ENCODE measurements at places on chromosomes 3 and 15. TPM values are rescaled to one million over a fixed set of nuclear protein-coding genes. Genes with fewer than 3 reads are reported as not detected.

DNA sequence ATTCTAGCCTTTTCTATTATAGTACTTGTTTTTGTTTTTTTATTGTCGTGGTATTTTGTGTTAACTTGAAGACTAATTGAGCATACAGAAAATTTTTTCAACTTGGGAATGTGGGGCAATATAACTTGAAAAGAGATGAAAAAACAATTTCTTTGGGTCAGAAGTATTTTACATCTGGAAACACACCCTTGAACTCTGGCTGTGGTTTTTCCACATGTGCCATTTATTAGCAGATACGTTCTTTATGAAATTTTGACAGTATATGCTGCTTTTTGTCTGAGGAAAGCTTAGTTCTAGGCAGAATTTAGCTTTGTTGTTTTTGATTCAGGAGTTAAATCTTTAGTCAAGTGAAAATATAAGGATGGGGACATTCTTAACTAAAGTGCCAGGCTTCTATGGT, 44.7 kb downstream of the TCF12 start:
- no peak for DNase-seq

DNA sequence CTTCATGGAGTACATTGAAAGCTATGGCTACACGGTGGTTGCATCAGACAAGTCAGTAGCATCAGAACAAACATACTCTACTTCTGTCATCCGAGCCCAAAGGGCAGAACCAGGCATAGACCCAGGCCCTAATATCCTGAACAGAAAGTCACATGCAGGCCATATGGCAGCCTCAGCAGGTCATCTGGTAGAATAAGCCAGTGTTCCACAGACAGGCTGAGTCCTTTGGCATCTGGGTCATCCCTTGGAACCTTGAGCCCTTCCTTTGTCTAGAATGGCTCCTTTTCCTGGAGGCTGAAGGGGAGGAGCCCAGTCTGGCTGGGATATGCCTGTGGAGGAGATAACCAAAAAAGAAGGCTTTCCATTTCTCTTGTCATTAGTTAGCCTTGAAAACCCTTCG, 29.2 kb downstream of the SEMA6D start:
- no peak for DNase-seq

- DNase-seq = no peak
These were observed 35.6 kb upstream of the FILIP1L start for GRCh38 chr3:100149713-100150415.

The PRRT3 gene
- total RNA-seq = 0.57 TPM

The VGLL3 gene
- total RNA-seq = 4.5 TPM

The ATP13A5 gene
- total RNA-seq = not detected

The RPL35A gene
- total RNA-seq = 718 TPM

DNA sequence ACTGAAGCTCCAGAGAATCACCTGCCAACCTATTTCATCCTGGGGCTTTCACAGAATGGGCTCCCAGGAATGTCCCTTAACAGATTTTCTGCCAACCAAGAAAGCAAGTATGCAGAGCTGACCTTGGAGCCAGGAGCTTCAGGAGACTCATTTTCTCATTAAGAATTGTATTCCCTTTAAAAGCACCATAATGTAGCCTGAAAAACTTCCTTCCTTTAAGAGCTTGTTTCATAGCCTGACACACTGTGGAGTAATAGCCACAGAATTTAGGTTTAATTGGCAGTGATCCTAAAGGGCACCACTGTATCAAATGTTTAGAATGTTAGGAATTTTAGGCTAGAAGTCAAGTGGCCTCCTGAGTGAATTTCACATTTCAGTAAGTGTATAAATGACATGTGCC, 309.8 kb downstream of the GBE1 start:
- DNase-seq = no peak

All from Right ventricle myocardium inferior (tissue), 1 donor.